ENCODE measurements at places on chromosomes 6 and 20.

DNA sequence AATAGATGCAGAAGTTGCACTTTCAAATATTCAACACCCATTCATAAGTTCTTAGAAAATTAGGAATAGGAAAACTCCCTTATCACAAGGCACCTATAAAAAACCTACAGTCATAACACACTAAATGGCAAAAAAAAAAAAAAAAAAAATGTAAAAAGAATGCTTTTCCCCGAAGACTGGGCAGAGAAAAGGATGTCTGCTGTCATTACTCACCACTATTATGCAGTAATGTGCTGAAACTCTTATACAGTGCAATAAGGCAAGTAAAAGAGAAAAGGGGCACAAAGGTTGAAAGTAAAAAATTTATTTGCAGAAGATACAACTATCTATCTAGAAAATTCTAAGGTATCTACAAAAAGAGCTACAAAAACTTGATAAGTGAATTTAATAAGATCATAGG is 607.8 kb upstream of the ARID1B start:
- no peak for DNase-seq

DNA sequence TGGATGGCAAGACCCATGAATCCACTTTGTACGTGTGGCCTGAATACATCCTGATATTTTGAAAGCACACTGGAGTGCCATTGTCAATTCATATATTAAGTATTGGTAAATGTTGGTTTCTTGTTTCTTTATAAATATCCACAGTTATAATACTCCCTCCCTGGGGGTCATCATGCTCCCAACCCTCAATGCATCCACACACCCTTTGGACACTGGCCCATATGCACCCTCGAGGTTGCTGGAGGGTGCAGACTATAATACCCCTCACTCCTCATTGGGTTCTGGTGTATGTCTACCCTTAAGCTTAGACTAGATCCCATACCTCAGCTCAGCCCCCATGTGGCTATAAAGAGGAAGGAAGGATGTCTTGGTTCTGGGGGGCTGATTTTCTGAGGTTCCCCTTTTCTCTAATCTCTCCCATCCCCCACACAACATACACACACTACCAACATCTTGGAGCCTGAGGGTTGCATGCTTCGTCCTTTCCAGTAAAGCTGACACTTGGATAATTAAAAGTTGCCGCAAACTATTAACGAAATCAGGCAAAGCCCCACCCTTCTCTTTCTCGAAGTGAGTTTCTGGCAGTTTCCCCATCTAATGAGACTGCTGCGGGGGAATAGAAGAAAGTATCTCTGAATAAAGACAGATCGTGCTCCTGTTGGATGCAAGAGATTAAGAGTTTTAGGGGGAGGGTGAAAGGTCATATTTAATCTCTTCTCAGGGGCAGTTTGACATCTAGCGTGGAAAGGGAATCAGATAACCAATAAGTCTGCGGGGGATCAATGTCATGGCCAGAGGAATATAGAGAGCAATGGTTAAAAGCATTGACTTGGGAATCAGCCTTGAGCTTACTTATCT is 7.4 kb downstream of the PIM1 start:
- DNase-seq, result no peak

- no peak for DNase-seq
These were observed 122.8 kb downstream of the CLVS2 start for GRCh38 chr6:123118811-123119210.

DNA sequence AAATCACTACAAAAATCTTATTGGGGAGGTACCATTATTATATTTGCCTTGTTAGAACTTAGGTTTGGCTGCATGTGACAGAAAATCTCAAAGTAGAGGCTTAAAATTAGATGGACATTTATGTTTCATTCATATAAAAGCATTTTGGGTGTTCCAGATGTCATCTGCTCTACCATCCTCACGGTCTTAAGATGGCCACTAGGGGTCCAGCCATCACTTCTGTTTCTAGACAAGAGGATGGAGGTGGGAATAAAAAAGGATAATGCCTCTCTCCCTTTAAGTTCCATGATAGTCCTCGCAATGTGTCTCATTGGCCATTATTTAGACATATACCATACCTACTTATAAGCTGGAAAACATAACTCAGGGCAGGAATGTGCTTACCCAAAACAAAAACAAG is 929.5 kb downstream of the KIF16B start:
- DNase-seq, result no peak
